ENCODE measurements at places on chromosomes 4 and X.

DNA sequence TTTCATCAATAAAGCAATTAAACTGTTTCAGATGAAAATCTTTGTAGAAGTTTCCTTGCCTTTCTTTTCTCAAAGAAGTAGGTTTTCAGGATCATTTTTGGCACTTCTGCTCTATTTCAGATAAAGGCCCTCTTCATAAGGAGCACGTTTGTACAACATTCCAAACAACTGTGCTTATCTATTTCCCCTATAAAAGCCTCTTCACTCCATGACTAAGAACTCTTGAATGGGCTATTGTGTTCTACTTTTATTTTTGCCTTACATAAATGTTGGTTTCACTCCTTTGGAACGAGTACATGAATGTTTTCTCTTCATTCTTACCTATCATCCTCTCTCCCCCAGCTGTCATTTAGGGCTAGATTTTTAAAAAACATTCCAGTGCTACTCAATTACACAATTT lies 288.0 kb upstream of the PPP1R2C start:
- no peak for DNase-seq

- no peak for DNase-seq
These were observed 49.0 kb downstream of the STARD8 start for GRCh38 chrX:68696267-68696990.

DNA sequence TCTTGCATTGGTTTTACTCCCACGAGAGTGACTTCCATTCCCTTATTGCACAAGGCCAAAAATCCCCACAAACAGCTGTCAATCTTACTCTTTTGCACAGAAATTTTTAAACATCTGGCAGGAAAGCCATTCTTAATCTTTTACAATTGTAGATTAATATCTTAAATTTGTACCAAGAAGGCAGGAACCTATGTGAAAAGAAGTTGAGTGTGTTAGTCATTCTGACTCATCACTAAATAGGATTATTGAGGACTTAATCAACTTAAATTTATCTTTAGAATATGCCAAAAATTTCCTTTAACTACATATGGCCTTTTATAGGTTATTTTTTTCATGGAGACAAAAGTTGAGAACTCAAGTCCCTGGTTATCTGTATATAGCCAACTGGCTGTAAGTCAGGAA lies 49.0 kb upstream of the VEGFC start:
- peak; percentile 49 for DNase-seq

GRCh38 chr4:1575418-1576303 lies 108.5 kb downstream of the FAM53A start:
- no peak for DNase-seq

- no peak for DNase-seq
These were observed 602.2 kb downstream of the CENPC start for GRCh38 chr4:66943112-66943511.

- DNase-seq = no peak
These were observed 3.8 kb upstream of the CXCR3 start for GRCh38 chrX:71622032-71622575.

DNA sequence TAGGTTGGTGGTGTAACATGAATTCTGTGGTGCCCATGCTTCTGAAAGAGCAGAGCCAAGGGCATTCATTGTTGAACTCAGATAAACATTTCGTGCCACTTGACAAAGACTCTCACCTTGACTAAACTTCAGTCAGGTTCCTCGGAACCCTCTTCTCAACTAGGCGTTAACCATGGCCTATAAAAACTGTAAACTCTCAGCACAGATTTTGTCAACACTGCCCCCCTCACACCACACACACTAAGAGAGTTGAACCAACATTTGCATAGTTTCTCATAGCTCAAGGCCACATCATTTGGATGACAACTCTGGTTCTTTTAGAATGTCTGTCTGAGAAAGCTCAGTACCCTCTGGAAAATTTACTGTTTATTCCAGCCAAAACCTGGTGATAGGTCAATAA lies 28.1 kb downstream of the CASP6 start:
- DNase-seq = no peak

DNA sequence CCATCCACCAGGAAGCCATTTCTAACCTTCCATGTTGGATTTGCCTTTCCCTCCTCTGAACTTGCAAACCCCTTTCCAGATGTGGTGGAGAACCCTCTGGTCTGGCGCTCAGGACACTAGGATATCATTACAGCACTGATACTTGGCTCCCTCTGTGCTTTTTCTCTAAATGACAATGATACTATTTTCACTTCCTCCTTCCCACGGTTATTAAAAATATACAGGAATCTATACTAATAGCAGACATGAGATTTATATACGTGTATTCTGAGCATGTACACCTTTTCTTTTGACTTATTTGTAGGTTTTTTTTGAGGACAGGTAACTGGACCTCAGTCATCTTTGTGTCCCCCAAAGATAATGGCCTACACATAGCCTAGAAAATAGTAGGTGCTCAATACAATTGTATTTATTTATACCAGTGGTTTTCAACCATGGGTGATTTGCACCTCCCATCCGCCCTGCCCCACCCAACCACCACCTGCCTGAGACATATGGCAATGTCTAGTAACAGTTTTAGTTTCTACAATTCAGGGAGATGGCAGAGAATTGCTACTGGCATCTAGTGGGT lies 60.4 kb upstream of the PLAC8 start:
- no peak for DNase-seq

DNA sequence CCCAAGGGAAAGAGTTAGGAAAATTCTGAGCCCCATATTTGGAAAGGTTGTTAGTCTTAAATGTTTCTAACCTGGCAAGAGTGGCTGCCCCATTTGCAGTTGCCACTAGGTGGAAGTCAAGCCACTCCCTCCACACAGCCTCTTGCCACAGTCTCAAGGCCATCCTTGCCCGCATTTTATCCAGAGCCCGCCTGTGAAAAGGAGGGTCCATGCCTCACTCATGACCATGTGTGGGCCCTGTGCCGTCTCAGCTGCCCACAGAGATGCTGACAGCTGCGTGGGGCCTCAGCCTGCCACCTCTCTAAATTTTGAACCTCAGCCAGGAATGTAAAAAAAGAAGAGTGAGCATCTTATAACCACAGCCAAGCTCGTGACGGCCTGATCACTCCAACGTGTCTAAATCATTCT lies 201.5 kb upstream of the FAM241A start:
- DNase-seq = no peak

DNA sequence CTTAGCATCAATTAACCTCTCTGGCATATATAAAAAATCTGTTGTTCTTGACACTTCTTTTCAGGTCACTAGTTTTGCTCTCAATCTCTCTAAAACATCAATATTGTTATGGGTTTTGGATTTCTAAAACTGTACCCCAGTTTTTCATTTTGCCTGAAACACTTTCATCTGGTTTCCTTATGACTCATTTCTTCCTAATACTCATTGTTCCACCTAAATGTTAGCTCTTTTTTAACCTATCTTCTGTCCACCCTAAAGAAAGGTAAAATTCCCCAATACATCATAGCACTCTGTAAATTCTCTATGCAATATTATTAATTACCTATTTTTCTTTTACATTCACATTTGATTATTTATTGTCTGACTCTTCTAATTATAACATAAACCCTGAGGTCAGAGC lies 575.5 kb upstream of the NDST4 start:
- DNase-seq = no peak

DNA sequence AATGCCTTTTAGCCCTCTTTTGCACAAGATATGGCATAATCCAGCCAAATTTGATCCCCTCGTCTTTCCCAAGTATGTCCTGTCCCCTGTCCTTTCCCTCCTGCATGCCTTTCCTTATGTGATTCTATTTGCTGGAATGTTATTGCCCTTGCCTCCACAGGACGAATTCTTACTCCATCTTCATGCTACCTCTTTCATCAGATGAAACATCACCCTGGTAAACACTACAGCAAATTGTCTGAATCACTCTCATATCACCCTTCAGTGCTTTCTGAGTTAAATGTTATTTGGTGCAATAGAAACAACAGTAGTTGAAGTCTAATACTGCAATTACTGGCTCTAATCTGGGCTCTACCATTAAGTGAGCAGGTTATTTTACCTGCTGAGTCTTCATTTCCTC lies 52.2 kb upstream of the FAT1 start:
- DNase-seq = no peak

DNA sequence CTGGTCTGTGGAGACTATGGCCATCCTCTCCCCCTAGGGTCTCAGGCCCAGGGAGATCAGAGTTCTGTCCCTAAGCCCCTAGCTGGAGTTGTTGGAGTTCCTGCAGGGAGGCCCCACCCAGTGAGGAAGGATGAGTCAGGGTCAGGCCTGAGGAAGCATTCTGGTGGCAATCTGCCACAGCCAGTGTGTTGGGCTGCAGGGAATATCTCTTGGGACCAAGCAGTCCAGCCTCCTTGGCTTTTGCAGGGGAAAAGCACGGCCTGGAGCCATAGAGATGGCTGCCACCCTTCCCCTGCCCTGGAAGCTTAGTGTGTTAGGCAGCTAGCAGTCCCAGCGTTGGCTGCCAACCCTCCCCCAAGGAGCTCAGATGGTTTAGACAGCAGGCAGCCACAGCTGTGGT lies 202.4 kb downstream of the RTL9 start:
- DNase-seq = no peak

GRCh38 chr4:5874811-5875449 lies 18.0 kb downstream of the CRMP1 start:
- DNase-seq = no peak

GRCh38 chr4:164402554-164402953 lies 351.4 kb upstream of the SMIM31 start:
- DNase-seq = no peak

DNA sequence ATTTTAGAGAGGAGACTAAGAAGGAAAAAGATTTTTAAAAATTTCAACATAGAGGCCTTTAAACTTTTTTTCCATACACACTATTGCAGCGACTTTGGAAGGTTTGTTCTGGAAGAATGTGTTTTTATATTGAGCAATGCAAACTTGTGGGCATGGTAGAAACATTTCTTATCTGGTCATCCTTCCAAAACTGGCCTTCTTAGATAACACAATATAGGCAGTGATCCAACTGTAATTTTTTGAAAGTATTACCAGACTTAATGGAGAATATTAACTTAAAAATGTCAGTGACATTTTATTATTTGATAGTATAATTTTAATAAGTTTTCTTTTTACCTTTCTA lies 25.6 kb downstream of the FHDC1 start:
- no peak for DNase-seq

GRCh38 chr4:166014411-166014810 lies 141.4 kb downstream of the TLL1 start:
- DNase-seq = no peak

Measured in HS-27A (cell line).